HepG2 (cell line): ENCODE measurements at places on chromosomes 16 and 17. TPM values are rescaled to one million over a fixed set of nuclear protein-coding genes. Genes with fewer than 3 reads are reported as not detected.
A peak's percentile ranks its signal among the peaks of the same experiment; 100 is the strongest.

- DNase-seq, result peak; percentile 30
Measured at GRCh38 chr17:29243792-29244191, 2.9 kb upstream of the CRYBA1 start.

GRCh38 chr16:82094942-82095540, 60.0 kb downstream of the HSD17B2 start:
- no peak for DNase-seq

GRCh38 chr17:40017422-40018080, 2.3 kb downstream of the CSF3 start:
- no peak for DNase-seq

GRCh38 chr16:89564476-89565255, 4.2 kb downstream of the RPL13 start:
- DNase-seq, result peak; percentile 53

DNA sequence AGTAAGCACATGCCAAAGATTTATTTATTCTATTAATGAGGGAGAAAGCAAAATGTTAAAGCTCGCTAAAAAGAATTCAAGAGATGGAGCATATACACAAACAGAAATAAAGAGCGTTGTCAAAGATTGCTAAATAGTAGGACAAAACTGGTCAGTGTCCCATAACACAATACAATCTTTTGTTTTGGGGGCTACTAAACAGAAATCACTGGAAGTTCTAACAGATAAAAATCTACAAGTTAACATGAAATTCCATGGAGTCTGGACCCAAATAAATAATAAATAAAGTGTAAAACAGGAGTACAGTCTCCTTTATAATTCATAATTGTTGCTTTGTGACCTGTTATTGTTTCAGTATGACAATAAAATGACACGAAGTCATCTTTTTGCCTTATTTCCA, 115.2 kb upstream of the CNTNAP4 start:
- DNase-seq, result no peak

- no peak for DNase-seq
Measured at GRCh38 chr16:31356566-31357323, 1.8 kb downstream of the ITGAX start.

DNA sequence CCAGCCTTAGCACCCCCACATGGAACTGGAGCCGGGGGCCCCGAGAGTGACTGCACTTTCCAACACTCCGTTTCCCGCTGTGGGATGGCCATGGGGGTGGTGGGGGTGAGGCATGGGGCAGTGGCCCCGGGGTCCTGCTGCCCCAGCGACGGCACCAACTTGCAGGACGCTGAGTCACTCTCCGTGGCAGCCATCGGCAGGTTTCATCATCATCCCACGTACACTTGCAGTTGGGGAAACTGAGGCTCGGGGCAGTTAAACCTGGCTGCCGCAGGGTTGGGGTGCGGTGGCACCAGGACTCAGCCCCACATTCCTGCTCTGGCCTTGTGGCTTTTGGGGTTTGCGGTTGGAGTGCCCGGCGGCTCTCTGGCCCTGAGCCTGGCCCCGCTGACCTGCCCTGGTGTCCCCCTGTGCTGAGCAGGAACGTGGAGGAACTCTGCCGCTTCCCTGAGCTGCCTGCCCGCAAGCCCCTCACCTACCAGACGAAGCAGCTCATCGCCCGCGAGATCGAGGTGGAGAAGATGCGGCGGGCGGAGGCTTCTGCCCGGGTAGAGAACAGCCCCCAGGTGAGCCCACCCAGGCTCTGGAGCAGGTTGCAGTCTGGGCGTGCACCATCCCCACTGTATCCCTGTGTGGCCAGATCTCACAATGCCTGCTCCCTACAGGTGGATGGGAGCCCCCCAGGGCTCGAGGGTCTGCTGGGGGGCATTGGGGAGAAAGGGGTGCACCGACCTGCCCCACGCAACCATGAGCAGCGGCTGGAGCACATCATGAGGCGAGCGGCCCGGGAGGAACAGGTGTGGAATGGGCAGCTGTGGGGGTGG, 4.0 kb downstream of the GNG13 start:
- DNase-seq, result no peak

- no peak for DNase-seq
Measured at GRCh38 chr17:61720016-61720795, 129.2 kb upstream of the NACA2 start.

GRCh38 chr17:27960183-27960849, 67.2 kb upstream of the LYRM9 start:
- no peak for DNase-seq

Gene SLC16A5
- total RNA-seq, result 0.42 and 0.69 TPM in 2 replicates

Gene CTRL
- 1.1 and 2.7 TPM in 2 replicates for total RNA-seq

Gene CDH5
- total RNA-seq, result 0.34 and 0.71 TPM in 2 replicates

Gene DOC2B
- 0.22 TPM in 1 of 2 replicates, not detected in the other for total RNA-seq
